ENCODE measurements at places on chromosomes 12 and 14.
A peak's percentile ranks its signal among the peaks of the same experiment; 100 is the strongest.

DNA sequence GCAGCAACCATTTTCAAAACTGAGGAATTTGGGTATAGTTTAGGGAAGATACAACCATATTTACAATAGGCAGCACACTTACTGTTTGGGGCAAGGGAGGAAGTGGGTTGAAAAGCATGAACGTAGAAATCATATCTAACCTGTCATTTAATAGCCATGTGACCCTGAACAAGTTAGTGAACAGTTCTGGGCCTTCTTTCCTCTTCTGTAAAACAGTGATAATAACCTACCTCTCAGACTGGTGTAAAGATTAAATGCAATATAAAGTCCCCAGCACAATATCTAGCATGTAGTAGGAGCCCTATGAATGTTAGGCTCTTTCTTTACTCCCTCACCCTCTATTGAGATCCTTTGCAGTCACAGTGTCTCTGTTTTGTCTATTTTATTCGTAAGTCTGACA is 33.5 kb downstream of the A2ML1 start:
- DNase-seq = no peak

DNA sequence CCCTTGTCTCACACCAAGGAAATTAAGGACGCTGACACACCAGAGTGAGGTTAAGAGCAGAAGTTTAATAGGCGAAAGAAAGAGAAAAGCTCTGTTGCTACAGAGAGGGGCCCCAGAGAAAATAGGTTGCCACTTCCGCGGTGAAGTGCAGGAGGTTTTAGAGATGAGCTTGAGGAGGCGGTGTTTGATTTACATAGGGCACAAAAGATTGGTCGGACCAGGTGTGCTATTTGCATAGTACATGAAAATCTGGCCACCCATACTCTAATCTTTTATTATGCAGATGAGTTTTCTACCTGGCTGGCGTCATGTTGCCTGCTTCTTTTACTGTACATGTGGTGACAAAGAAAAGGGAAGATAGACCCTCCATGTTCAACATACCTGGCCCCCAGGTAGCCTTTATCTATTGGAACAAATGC is 23.3 kb upstream of the MYF6 start:
- no peak for DNase-seq

GRCh38 chr14:81269100-81269978 is 48.6 kb upstream of the GTF2A1 start:
- DNase-seq = peak; percentile 78

DNA sequence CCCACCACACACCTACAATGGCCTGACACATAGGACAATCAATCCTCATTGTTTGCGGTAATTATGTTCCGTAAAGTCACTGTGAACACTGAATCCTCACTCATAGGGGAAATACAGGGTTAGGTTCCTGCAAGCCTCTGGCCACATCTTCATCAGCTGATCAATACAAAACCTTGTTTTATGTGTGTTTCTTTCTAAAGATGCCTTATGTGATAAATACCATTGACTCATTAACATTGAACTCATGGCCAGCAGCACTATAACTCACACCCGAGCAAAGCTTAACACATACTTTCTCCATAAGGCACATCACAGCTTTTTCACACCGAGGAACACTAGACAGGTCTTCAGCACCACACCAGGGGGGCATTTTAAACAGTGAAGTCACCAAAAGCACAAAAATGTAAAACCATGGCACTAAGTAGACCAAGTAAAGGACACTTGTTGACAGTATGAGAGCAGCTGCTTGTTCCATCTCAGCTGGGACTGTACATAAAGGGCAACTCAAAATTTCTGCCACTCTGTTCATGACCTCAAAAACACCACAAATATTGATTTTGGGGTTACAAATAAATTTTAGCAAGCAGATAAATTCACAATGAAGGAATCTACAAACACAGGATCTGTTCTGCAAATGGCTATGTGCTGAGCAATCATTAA is 60.5 kb downstream of the ESR2 start:
- DNase-seq = no peak

- no peak for DNase-seq
Measured at GRCh38 chr12:106429043-106429552, 71.5 kb downstream of the POLR3B start.

GRCh38 chr14:81235096-81235495 is 14.3 kb upstream of the GTF2A1 start:
- no peak for DNase-seq

- no peak for DNase-seq
Measured at GRCh38 chr14:31252865-31253264, 45.3 kb upstream of the HECTD1 start.

GRCh38 chr12:24780697-24781368 is 168.1 kb downstream of the BCAT1 start:
- no peak for DNase-seq

- DNase-seq = no peak
Measured at GRCh38 chr12:92416385-92416812, 270.8 kb upstream of the BTG1 start.

DNA sequence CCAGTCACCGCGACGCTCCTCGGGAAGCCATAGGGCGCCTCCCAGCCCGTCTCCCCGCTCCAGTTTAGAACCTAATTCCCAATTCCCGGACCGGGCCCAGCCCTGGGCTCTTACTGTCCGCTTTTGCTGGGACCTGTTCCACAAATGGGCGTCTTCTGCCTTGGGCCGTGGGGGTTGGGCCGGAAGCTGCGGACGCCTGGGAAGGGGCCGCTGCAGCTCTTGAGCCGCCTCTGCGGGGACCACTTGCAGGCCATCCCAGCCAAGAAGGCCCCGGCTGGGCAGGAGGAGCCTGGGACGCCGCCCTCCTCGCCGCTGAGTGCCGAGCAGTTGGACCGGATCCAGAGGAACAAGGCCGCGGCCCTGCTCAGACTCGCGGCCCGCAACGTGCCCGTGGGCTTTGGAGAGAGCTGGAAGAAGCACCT is 797 bp downstream of the UNG start:
- DNase-seq = no peak

DNA sequence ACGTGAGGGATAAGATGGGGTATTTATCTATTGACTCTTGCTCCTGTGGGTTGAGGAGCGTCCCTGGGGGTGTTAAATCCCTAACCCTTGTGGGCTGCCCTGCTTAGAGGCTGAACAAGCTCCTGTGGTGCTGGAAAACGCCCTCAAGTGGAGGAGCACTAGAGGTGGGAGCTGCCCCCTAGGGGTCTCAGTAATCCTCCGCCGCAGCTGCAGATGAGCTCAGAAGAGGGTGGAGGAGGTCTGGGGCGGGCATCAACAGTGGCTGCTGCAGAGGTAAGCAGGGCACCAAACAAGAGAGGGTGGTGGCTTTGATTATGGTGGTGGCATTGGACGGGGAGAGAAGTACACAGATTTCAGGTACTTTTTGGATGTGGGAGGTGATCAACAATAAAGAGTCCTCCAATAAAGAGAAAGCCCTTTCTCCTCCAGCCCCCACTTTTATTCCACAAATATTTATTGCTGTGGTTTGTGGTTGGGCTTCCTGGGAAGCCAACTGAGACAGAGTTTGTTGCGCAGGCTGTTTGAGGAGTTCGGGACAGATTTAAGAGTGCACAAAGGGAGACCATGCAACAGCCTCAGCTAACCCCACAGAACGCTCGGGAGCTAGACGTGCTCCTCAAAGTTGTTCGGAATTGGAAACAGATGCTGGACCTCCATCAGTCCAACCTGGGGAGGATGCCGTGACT is 179.9 kb downstream of the ADCK1 start:
- DNase-seq = no peak

DNA sequence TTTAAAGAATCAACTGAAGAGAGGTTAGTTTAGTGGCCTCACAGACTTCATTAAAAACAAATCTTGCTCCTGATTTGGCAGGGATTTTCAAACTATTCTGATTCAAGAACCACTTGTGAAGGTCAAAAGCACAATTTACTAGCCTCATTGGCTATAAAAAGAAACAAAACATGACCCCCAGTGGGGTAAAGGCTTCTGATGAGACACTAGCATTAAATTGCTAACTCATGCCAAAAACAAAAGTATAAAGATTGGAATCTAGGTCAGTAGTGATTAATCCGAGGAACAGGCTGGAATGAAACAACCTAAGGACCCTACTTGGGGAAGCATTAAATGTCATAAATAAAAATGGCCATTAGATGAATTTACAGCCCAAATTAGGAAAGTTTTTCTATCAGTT is 312.3 kb downstream of the PAWR start:
- DNase-seq = no peak

GRCh38 chr12:47785887-47786661 is 13.0 kb downstream of the SLC48A1 start:
- DNase-seq = no peak

DNA sequence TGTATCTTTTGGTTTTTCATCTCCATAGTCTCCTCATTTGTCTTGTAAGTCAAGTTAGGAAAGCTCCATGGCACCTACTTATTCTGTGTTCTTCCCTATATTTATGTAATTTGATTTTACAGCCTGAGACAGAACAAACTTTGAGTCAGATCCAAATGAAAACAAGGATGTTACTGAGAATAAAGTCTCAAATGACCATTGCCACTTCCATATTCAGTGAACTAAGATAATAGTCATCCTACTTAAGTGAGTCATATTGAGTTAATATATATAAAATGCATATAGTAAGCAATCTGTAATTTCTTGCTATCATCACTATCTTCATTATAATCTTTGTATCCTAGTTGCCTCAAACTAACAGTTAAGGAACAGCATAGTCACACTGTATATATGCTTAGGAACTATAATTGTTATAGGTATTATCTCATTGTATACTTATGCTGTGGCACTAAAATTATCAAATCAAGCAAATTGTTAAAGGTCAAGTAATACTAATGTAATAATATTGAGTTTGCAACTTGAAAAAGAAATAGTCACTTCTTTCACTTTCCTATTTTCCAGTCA is 30.8 kb downstream of the TMTC3 start:
- DNase-seq = no peak

- DNase-seq = no peak
Measured at GRCh38 chr14:74667758-74668157, 45.1 kb downstream of the AREL1 start.

DNA sequence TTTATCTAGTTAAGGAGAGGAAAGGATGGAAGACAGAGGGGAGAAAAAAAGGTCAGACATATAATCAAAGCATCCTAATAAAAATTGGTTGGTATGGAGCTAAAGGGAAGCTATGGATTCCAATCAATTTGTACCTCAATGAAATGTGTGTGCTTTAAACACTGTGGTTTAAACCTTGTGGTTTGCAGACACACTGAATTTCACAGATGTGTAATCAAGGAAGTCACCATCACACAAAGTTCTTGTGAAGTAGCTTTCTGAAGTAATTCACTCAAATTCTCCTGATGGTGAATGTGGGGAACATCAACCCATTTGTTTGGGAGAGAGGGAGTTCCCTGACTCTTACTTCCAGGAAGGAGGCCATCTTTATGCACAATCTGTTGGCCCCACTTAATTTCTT is 243.3 kb upstream of the KRR1 start:
- no peak for DNase-seq

GRCh38 chr12:14256121-14256520 is 109.4 kb upstream of the ATF7IP start:
- no peak for DNase-seq

DNA sequence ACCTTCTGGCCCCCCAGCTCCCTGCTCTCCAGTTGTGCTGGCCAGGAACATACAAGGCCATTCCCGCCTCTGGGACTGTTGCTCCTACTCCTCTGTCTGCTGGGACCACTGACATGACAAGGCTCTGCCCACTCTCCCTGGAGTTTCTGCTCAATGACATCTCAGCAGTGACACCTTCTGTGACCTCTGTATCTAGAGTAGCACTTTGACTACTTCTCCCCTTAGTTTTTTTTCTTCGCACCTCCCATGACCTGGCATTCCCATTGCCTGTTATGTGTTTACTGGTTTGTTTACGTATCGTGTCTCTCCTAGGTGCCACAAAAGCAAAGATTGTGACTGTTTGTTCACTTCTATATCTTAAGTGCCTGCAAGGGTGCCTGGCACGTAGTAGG is 40.1 kb upstream of the TMEM263 start:
- DNase-seq = no peak

- DNase-seq = peak; percentile 79
Measured at GRCh38 chr14:70808416-70809224, 693 bp downstream of the MAP3K9 start.

GRCh38 chr12:113056631-113057488 is at the start of gene DTX1:
DTX1 (plus strand) TSS chr12:113056730; CDS start chr12:113058193, 1,463 bp downstream.
- DNase-seq = no peak
